ENCODE measurements at places on chromosomes 3 and 15. TPM values are rescaled to one million over a fixed set of nuclear protein-coding genes. Genes with fewer than 3 reads are reported as not detected.

DNA sequence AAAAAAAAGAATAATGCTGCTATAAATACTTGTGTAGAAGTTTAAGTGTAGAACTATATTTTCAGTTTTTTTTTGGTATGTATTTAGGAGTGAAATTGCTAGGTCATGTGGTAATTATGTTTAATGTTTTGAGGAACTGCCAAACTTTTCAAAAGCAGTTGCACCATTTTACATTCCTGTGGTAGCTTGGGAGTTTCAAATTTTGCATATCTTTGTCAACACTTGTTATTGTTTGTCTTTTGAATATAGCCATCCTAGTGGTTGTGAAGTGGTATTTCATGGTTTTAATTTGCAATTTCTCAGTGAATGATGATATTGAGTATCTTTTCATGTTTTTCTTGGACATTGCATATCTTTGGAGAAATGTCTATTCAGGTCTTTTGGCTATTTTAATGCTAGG lies 30.4 kb downstream of the SKIL start:
- H3K27me3 ChIP-seq: no peaks in the 10 kb centered on the region
- H3K27ac ChIP-seq: no peak overlapping the region
- no peak overlapping the region for H3K4me3 ChIP-seq
- H3K4me1 ChIP-seq: peaks cover 4% of the 10 kb centered on the region

GRCh38 chr3:127053450-127053849 lies 70.5 kb downstream of the PLXNA1 start:
- DNase-seq: peak; percentile 12
- no peaks in the 10 kb centered on the region for H3K4me1 ChIP-seq
- H3K4me3 ChIP-seq: no peak overlapping the region

GRCh38 chr3:111858642-111859041 lies 423 bp upstream of the PHLDB2 start:
- peaks cover 3% of the 10 kb centered on the region for H3K27me3 ChIP-seq
- peak overlapping the region; percentile 24 for H3K27ac ChIP-seq
- no peaks in the 10 kb centered on the region for H3K36me3 ChIP-seq

DNA sequence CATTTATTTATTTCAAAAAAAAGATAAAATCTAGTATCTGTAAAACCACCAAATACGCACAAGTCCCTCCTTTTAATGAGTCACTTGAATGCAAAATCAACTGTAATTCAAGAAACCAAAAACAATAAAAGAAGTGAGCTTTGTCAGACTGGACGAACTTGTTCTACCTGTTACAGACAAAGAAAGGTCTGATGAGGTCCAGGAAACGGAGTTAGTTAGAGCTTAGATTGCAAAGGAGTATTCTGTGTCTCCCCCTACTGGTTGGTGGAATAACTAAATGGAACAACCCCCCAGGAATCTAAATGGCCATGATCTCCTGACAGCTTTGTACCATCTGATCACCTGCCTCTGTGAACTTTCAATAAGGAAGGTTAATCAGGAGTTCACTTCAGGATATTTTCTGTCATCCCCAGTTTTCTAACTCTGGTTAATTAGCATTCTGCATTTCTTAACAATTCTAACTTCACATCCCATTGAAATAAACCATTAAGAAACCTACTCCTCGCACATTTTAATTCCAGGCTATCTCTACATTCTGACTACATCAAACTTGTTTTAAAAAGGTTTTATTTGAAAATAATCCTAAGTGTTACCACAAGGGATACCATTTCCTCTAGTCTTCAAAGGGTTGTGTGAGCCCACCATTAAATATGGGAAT lies 333.0 kb upstream of the SATB1 start:
- H3K4me3 ChIP-seq: no peak overlapping the region
- peaks cover 38% of the 10 kb centered on the region for H3K4me1 ChIP-seq
- peaks cover 13% of the 10 kb centered on the region for H3K36me3 ChIP-seq
- peak overlapping the region; percentile 98 for H3K27ac ChIP-seq
- H3K27me3 ChIP-seq: no peaks in the 10 kb centered on the region

GRCh38 chr15:75545064-75545463 lies 34.1 kb downstream of the PTPN9 start:
- peaks cover 4% of the 10 kb centered on the region for H3K36me3 ChIP-seq
- H3K4me1 ChIP-seq: peaks cover 33% of the 10 kb centered on the region
- DNase-seq: no peak

- H3K36me3 ChIP-seq: peaks cover 4% of the 10 kb centered on the region
- no peak overlapping the region for H3K27ac ChIP-seq
- no peak for DNase-seq
- H3K4me3 ChIP-seq: no peak overlapping the region
- peaks cover 38% of the 10 kb centered on the region for H3K4me1 ChIP-seq
These were observed 62.8 kb upstream of the IMPG2 start for GRCh38 chr3:101383156-101383575.

GRCh38 chr3:158106766-158107471 lies 699 bp upstream of the SHOX2 start:
- peaks cover 41% of the 10 kb centered on the region for H3K27me3 ChIP-seq
- no peak for DNase-seq
- H3K27ac ChIP-seq: peak overlapping the region; percentile 73
- peaks cover 12% of the 10 kb centered on the region for H3K36me3 ChIP-seq
- peaks cover 66% of the 10 kb centered on the region for H3K4me1 ChIP-seq

- no peaks in the 10 kb centered on the region for H3K27me3 ChIP-seq
- H3K27ac ChIP-seq: no peak overlapping the region
- H3K4me3 ChIP-seq: no peak overlapping the region
- DNase-seq: peak; percentile 32
- peaks cover 7% of the 10 kb centered on the region for H3K4me1 ChIP-seq
These were observed 11.1 kb upstream of the MUC20 start for GRCh38 chr3:195709676-195710085.

- DNase-seq: no peak
- no peak overlapping the region for H3K4me3 ChIP-seq
- no peaks in the 10 kb centered on the region for H3K4me1 ChIP-seq
These were observed 115.0 kb upstream of the ABHD17C start for GRCh38 chr15:80580106-80580505.

DNA sequence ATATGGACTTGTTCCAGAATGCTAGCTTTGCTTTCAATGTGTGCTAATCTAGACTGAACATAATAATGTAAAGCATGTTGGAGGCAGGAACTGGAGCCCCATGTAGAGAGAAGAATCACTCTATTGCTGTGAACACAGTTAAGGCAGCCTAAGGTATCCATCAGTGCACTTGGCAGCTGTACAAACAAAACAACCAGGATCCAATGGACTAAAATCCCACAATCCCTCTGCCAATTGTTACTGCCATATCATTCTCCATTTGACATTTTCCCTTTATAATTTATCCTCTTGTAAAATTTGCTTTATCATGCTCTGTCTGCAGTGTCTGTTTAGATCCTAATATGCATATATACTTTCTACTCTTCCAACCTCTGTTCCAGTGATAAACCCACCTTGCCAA lies 756.8 kb upstream of the LMCD1 start:
- H3K36me3 ChIP-seq: no peaks in the 10 kb centered on the region
- no peak for DNase-seq
- no peaks in the 10 kb centered on the region for H3K4me1 ChIP-seq
- no peak overlapping the region for H3K27ac ChIP-seq
- H3K27me3 ChIP-seq: peaks cover 6% of the 10 kb centered on the region

- peaks cover 7% of the 10 kb centered on the region for H3K4me1 ChIP-seq
- H3K36me3 ChIP-seq: no peaks in the 10 kb centered on the region
- DNase-seq: no peak
- no peak overlapping the region for H3K27ac ChIP-seq
- peak overlapping the region; percentile 57 for H3K4me3 ChIP-seq
These were observed 1.8 kb upstream of the RPP25 start for GRCh38 chr15:74958320-74958907.

- no peaks in the 10 kb centered on the region for H3K27me3 ChIP-seq
- no peak for DNase-seq
- H3K4me3 ChIP-seq: no peak overlapping the region
- no peak overlapping the region for H3K27ac ChIP-seq
These were observed 331.1 kb downstream of the FOXP1 start for GRCh38 chr3:71252466-71252865.

GRCh38 chr3:149366941-149367840 lies 10.3 kb downstream of the TM4SF1 start:
- no peak for DNase-seq
- H3K36me3 ChIP-seq: no peaks in the 10 kb centered on the region
- H3K4me3 ChIP-seq: no peak overlapping the region
- H3K27ac ChIP-seq: no peak overlapping the region

DNA sequence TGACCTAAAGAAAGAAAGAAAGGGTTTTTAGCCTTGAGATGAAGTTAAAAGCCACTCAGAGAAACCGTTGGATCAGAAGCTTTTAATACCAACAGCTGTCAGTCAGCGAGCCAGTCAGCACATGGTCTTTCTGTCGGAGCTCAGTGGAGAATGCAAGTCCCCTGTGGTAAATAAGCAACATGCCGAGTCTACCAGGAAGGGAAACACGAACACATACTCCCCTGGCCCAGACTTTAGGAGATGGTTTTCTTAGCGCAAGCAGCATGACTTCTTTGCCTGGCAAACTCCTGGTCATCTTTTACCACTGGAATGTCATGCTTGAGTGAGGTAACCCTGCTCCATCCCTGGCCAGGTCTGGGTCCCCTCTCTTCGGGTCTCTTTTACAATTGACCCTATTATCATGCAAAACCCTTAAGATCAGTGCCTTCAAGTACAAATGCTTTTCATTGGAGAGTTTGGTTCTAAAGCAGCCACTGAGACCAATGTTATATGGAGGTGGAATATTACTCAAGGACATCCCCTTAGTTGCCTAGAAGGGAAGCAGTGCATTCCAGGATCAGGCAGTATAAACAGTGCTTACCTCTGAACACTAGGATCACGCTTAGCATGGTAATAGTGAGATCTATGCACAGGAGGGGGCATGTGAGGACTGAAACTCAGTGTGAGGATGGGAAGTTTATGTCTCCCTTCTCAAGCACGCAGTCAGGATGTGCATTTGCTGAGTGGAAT lies 28.2 kb downstream of the SLCO3A1 start:
- no peak overlapping the region for H3K4me3 ChIP-seq
- no peaks in the 10 kb centered on the region for H3K36me3 ChIP-seq
- peaks cover 44% of the 10 kb centered on the region for H3K4me1 ChIP-seq
- no peak overlapping the region for H3K27ac ChIP-seq
- no peak for DNase-seq
- H3K27me3 ChIP-seq: no peaks in the 10 kb centered on the region

GRCh38 chr15:34337557-34338306 lies at the start of gene SLC12A6:
Gene SLC12A6 (minus strand): TSS chr15:34337781. CDS start chr15:34336680, 1,101 bp downstream.
- peak within 1 kb of the TSS; percentile 84 for H3K27ac ChIP-seq
- peak; percentile 94 for DNase-seq
- H3K4me3 ChIP-seq: peak within 1 kb of the TSS; percentile 96

DNA sequence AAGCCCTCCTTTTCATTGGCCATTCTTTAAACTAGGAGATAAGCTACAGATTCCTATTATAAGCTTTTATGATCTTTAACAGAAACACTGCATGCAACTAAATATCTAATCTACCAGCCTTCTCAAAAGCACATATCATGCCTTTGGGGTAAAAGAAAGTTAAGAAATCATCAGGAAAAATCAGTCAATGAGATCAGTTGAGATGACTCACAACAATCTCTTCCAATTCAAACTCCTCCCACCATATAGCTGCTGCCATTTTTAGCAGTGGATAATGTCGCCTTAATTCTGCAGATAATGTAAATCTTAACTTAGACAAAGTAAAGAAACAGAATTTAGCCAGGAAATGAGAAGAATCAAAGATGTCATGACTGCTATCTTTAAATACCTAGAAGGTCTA lies 135.2 kb upstream of the BCL6 start:
- no peaks in the 10 kb centered on the region for H3K4me1 ChIP-seq
- H3K36me3 ChIP-seq: no peaks in the 10 kb centered on the region
- no peak overlapping the region for H3K27ac ChIP-seq
- no peak for DNase-seq
- no peak overlapping the region for H3K4me3 ChIP-seq

- no peak overlapping the region for H3K4me3 ChIP-seq
- no peaks in the 10 kb centered on the region for H3K4me1 ChIP-seq
- no peaks in the 10 kb centered on the region for H3K36me3 ChIP-seq
- H3K27ac ChIP-seq: no peak overlapping the region
These were observed 161.6 kb downstream of the MAGI1 start for GRCh38 chr3:65877160-65877559.

GRCh38 chr15:33008284-33008995 lies 186.1 kb downstream of the FMN1 start:
- H3K4me1 ChIP-seq: no peaks in the 10 kb centered on the region
- DNase-seq: no peak
- H3K27me3 ChIP-seq: peaks cover 7% of the 10 kb centered on the region
- H3K4me3 ChIP-seq: no peak overlapping the region

DNA sequence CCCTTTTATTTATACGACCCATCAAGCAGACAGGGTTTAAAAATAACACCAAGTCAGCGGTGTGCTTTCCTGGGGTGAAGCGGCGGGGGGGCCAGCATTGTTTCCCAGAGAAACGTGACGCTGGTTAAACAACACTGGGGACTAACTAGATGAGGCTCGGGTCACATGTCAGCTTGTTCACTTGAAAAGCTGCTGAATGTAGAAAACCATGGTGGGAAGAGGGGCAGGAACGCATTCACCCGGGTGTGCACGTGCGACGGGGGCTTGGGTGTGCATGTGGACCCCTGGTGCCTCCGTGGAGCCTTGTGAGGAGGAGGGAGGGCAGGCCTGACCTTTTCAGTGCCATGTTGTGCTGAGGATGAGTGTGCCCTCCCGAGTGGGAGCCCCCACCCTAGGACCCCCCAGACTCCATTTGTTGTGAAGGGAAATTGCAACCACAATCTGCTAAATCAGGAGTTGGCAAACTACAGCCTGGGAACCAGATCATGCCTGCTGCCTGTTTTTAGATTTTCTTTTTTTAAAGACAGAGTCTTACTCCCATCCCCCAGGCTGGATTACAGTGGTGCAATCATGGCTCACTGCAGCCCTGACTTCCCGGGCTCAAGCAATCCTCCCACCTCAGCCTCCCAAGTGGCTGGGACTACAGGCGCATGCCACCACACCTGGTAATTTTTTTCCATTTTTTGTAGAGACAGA lies 70.4 kb upstream of the CMTM7 start:
- peaks cover 12% of the 10 kb centered on the region for H3K27me3 ChIP-seq
- H3K4me1 ChIP-seq: peaks cover 2% of the 10 kb centered on the region
- no peak overlapping the region for H3K27ac ChIP-seq
- no peaks in the 10 kb centered on the region for H3K36me3 ChIP-seq
- DNase-seq: no peak

DNA sequence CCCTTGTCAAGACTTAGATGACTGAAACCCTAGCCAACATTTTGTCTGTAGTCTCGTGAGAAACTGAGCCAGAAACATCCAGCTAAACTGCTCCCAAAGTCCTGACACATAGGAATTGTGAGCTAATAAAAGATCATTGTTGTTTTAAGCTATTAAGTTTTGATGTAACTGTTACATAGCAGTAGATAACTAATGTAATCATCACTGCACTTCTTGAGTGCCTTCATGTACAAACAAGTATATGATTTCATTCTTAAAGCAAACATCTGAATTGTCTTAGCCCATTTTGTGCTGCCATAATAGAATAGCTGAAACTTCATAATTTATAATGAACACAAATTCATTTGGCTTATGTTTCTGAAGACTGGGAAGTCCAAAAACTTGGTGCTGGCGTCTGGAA lies 87.3 kb downstream of the NSUN3 start:
- H3K4me1 ChIP-seq: no peaks in the 10 kb centered on the region
- no peak overlapping the region for H3K27ac ChIP-seq
- H3K36me3 ChIP-seq: no peaks in the 10 kb centered on the region
- DNase-seq: no peak

DPPA4 gene
- total RNA-seq: 0.61 TPM

CLDN18 gene
- not detected for total RNA-seq

ARL6IP5 gene
- total RNA-seq: 135 TPM

ZNF860 gene
- not detected for total RNA-seq

ZNF660 gene
- total RNA-seq: 2.5 TPM

TRNT1 gene
- total RNA-seq: 70.0 TPM

TM4SF4 gene
- total RNA-seq: not detected

KCNAB1 gene
- total RNA-seq: not detected

Measured in natural killer cell treated with Interleukin-12 subunit alpha and Interleukin-12 subunit beta and Interleukin-15 and Interleukin-18, amount 100 ng/mL, for 72 hours (primary cell).